Spinal cord (tissue), 10 donors: ENCODE measurements at places on chromosomes 1 and 21.

GRCh38 chr1:188241629-188242028 lies 1412.9 kb downstream of the PLA2G4A start:
- DNase-seq: no peak

- DNase-seq: no peak
Measured at GRCh38 chr1:182782587-182782913, 7.0 kb upstream of the NPL start.

GRCh38 chr1:40749817-40750216 lies 33.8 kb upstream of the KCNQ4 start:
- no peak for DNase-seq

DNA sequence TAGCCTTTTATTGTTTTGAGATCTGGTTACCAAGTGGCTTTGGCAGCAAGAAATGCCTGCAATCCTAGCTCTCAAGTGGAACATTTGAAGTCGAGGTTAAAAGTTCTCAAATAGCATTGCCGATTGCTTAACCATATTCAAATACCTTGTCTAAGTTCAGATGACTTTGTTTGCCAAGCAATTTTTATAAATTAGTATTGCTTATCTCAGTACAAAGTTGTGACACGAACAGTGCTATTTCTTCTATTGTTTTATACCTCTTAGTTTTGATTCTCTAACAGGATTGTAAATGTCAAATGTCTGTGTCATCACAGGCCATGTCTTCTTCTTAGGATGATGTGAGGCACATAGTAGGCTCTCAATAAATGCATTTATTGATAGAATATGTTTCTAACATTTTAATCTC lies 633.3 kb downstream of the PTPRC start:
- no peak for DNase-seq

- DNase-seq: peak; percentile 57
Measured at GRCh38 chr1:59707178-59707791, 107.5 kb upstream of the HOOK1 start.

GRCh38 chr1:214864896-214865688 lies 217.4 kb upstream of the KCNK2 start:
- no peak for DNase-seq

DNA sequence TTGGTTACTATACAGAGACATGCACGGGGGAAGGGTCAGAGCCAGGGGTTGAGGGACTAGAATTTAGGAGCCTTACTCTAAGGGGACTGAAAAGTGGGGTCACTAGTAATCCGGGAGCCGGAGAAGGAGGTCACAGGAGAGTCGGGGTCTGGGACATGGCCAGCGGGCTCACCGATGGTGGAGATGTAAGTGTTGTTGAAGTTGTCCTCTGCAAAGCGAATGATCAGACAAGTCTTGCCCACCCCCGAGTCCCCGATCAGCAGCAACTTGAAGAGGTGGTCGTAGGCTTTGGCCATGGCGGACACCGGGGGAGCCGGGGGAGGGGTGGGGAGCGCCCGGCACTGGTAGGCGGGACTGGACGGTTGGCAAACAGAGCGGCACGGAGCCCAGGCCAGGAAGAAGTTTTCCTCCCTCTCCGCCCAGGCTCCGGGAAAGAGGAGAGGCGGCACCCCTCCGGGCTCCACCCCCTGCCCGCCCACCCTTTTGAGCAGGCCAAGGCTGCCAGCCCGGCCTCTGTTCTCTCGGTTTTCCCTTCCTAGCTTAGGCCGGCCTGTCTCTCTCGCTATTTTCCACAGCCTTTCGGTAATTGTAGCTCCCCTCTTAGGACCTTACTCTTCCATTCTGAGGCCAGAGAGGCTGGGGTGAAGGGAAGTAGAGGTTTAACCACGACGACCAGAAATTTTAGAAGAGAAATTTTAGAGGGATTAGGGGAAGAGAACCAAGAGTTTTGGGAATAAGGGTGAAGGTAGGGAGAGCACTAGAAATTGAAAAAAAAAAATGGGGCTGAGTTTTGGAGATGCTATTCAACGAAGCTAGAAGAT lies at the start of gene RAB13:
Gene RAB13, minus strand, starts transcription at position 399 of the 821 bp plus-strand sequence. Its CDS starts 103 bp downstream, at position 296.
- DNase-seq: no peak

DNA sequence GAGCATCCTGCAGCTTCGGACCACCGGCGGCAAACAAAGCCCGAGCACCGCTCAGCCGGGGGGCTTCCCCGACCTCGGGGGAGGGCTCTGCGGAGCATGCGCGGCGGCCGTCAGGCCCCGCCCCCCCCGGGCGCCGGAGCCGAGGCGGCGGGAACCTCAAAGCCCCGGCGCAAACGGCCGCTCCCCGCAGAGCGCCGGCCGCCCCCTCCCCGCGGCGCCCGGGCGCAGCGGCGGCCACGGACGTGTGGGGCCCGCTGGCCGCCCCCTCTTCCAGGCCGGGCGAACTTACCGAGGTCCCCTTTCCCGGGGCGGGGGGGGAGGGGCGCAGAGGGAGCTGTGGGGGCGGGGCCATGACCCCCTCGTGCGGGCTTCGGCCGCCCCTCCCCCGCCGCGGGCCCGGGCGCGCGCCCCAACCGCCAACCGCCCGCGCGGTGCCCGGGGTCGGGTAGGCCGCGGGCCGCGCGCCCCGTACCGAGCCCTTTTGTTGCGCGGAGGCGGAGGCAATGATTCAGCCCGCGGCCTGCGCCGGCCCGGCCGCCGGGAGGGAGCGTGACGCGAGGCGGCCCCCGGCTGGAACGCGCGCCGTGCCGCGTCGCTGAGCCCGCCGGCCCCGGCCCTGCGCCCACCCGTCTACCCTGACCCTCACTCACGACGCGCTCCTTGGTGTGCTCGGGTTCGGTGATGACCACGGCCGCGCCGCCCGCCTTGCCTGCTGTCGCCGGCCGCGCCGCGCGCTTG lies 1.7 kb downstream of the RCC2 start:
- peak; percentile 47 for DNase-seq

DNA sequence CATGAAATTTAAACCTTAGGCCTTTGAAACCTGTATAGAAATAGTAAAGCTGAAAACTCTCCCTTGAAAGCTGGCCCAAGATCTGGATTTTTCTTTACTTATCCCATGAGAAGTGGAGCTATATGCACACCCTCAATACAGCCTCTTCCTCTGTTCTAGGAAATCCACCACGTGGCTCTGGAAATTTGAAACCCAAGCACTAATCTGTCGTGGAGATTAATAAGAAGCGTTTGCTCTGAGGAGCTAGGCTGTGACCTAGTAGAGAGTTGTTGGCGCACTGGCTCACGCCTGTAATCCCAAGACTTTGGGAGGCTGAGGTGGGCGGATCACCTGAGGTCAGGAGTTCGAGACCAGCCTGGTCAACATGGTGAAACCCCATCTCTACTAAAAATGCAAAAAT lies 291.3 kb upstream of the PLXNA2 start:
- DNase-seq: no peak

DNA sequence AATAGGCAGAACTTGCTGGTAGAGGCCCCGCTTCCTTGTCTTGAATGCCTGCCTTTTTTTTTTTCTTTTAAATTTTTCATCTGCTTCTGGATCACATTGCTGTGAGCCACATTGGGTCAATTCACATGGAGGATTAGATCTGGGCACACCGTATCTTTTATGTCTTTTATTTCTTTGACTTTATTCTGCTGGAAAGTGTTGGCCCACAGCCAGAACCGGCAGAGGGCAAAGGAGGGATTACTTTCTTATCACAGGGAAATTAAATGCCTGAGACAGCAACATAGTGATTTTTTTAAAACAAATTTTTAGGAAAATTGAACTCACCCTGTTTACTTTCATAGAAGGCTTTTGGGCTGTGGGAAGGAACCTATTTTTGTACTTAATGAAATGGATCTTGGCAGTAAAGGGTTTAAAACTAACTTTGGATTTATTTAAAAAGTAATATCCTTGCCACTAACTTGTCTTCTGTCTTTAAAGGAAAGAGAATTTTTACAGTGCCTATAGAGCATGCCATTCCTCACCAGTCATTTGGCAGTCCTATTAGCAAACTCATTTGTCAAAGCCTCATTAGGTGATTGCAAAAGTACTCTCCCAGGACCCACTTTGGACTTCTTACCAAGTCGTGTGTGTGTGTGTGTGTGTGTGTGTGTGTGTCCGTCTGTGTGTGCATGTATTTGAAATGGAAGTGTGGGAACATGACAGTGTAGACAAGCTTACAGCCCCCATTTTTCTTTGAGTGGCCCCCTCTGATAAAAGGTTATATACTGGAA lies 68.4 kb downstream of the ST6GALNAC3 start:
- peak; percentile 72 for DNase-seq

DNA sequence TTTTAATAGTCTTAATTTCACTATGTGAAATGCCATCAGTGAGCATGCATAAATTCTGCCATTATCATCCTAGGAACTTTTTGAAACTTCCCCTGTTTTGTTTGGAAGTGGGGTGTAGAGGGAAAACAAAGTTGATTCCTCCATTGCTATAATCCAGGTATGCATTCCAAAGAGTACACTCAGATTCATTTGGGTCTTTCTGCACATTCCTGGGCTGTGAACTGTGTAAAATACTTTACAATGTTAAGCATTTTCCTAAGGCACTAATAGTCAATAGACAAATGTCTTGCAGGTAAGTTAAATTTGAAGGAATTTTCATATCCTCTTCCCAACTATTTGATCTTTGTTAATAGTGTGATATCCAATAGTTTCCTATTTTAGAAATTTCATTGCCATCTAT lies 36.2 kb downstream of the SGIP1 start:
- DNase-seq: no peak

DNA sequence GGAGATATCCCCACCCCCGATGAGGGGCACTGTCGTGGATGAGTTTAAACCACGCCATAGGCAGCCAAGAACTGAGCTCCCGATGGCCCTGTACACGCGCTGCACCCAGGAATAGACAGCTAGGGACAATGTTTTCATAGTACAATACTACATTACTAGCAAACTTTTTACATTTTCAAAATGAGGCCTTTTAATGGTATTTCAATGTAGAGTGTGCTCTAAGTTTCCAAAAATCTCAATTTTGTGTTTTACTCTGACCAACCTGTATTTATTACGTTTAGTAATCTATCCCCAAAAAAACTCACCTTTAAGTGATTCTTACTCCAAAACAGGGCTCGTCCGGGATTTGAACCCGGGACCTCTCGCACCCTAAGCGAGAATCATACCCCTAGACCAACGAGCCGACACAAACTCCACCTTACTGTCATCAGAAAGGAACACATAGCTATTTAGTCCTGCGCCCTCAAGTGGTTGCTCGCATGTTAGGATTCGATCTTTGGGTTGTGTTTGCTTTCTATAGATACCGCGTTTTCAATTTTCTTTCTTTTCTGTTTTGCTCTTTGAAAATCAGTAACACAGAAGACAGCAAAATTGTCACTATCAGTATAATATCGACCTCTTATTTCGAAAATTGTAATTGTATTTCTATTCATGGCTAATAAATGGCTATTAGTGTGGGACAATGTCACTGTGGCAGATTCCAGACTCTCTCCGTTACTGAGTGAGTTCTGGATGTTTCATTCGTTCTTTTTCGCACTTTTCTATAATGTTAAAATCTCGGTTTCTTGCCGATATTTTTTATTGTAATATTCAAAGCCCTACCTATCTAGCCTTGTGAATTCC lies 6.4 kb upstream of the MPZL1 start:
- DNase-seq: peak; percentile 96

DNA sequence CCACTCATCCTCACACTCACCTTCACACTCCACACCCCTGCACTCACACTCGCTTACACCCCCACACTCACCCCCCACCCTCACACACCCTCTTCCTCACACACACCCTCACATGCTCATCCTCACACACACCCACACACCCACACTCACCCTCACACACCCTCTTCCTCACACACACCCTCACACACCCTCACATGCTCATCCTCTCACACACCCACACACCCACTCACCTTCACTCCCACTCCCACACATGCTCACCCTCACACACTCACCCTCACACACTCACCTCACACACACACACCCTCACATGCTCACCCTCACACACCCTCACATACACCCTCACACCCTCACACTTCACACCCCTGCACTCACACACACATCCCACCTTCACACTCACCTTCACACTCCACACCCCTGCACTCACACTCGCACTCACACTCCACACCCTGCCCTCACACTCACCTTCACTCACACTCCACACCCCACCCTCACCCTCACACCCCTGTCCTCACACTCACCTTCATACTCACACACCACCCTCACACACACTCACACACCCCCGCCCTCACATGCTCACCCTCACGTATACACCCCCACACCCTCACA lies 42.6 kb upstream of the EDN2 start:
- DNase-seq: no peak

GRCh38 chr1:54955359-54955758 lies 25.1 kb upstream of the TMEM61 start:
- DNase-seq: no peak

DNA sequence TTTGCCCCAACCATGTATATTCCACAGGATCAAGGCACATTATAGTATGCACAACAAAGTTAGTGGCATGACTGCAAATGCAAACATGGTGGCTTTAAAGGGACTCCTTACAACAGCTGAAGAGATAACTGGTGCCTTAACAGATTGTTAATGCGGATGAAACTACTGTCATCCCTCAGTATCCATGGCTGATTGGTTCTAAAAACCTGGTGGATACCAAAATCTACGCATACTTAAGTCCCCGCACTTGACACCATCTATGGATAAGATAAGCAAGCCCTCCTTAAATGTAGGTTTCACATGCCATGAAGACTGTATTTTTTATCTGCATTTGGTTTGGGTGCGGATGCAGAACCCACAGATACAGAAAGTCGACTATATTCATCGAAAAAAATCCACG lies 73.5 kb downstream of the ZNF644 start:
- DNase-seq: no peak

GRCh38 chr1:178241057-178241456 lies 147.2 kb downstream of the RASAL2 start:
- no peak for DNase-seq

DNA sequence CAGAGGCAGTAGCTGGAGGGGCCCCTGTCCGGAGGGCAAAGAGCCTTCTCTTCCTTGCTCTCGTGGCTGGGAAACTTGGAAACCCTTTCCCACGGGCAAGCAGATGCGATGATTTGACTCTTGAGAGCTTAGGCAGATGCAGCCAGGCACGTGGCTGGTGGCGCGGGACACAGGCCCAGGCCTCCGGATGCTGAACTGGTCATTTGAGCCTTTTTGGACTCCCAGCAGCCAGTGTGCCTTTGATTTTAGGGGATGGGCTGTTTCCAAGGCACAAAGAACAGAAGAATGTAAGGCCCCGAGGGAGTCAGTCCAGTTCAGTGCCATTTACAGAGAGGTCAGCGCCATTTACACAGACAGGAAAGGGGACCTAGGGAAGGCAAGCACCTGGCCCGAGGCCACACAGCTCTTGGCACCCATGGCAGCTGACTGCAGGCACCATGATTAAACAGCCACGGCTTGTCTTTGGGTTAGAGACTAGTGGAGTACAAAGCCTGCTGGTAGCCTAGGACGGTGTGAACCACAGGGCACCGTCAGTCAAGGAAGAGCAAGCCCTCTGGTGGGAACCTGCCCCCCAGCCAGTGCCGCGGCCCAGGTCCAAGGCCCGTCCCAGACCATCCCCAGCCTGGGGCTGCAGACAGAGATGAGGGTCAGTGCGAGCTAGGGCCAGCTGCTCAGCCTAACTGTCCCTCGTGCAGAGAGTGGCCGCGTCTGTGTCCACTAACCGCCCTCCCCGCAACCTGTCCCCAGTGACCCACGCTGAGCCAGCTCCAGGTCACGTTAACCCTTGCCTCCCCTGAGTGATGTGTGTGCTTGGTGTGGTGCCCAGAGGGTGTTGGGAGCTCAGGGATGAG lies 20.4 kb upstream of the CCDC27 start:
- no peak for DNase-seq
